ENCODE measurements at places on chromosomes 13 and 19. TPM values are rescaled to one million over a fixed set of nuclear protein-coding genes. Genes with fewer than 3 reads are reported as not detected.

The PSG3 gene
- not detected for total RNA-seq

The S1PR4 gene
- not detected for total RNA-seq

The CDX2 gene
- total RNA-seq = not detected

The THOP1 gene
- total RNA-seq = 127 TPM

The USE1 gene
- 17.4 TPM for total RNA-seq

The SLC25A41 gene
- not detected for total RNA-seq

The SPTBN4 gene
- 0.93 TPM for total RNA-seq

The FGF14 gene
- 1.2 TPM for total RNA-seq

All from endodermal cell (in vitro differentiated cells).